ENCODE measurements at places on chromosomes 13 and 19. TPM values are rescaled to one million over a fixed set of nuclear protein-coding genes. Genes with fewer than 3 reads are reported as not detected.

The TTC9B gene
- not detected for total RNA-seq

The GJB2 gene
- total RNA-seq, result 0.06 TPM

The PGLYRP1 gene
- not detected for total RNA-seq

The ZNF90 gene
- total RNA-seq, result 0.92 TPM

The SIGLEC10 gene
- not detected for total RNA-seq

The NLRP11 gene
- total RNA-seq, result not detected

The POGLUT2 gene
- total RNA-seq, result 20.0 TPM

The MRPL4 gene
- 15.7 TPM for total RNA-seq

The CD70 gene
- total RNA-seq, result not detected

The C5AR1 gene
- under 0.01 TPM for total RNA-seq

The KLK2 gene
- total RNA-seq, result not detected

The KCNJ14 gene
- 0.26 TPM for total RNA-seq

The EFNA2 gene
- not detected for total RNA-seq

The JSRP1 gene
- not detected for total RNA-seq

The DYRK1B gene
- total RNA-seq, result 8.6 TPM

The SLC25A41 gene
- total RNA-seq, result not detected

The VSTM1 gene
- total RNA-seq, result not detected

The CTXN1 gene
- 2.0 TPM for total RNA-seq

The CPAMD8 gene
- total RNA-seq, result 0.26 TPM

The NRTN gene
- not detected for total RNA-seq

The WDR88 gene
- total RNA-seq, result not detected

The SCEL gene
- not detected for total RNA-seq

The IGFL4 gene
- 0.06 TPM for total RNA-seq

The RGCC gene
- total RNA-seq, result 1.7 TPM

The GNA15 gene
- total RNA-seq, result 0.19 TPM

The ARHGAP45 gene
- 1.5 TPM for total RNA-seq

The PEAK3 gene
- not detected for total RNA-seq

The CLC gene
- not detected for total RNA-seq

The TEAD2 gene
- 13.7 TPM for total RNA-seq

The CYP2F1 gene
- total RNA-seq, result not detected

The RASL11A gene
- total RNA-seq, result 108 TPM

The SIGLECL1 gene
- not detected for total RNA-seq

The ZNF799 gene
- total RNA-seq, result 2.5 TPM

The PSG11 gene
- not detected for total RNA-seq

The TRIM13 gene
- 18.3 TPM for total RNA-seq

The CYP2A6 gene
- total RNA-seq, result not detected

The PCDH17 gene
- total RNA-seq, result 0.40 TPM

The INSL3 gene
- total RNA-seq, result not detected

The WDR87 gene
- not detected for total RNA-seq

The FCGBP gene
- total RNA-seq, result 0.13 TPM

The CYP4F22 gene
- not detected for total RNA-seq

The NDUFA7 gene
- total RNA-seq, result 28.9 TPM

The PNMA8A gene
- total RNA-seq, result 4.8 TPM

The FOXO1 gene
- total RNA-seq, result 3.6 TPM

The EML2 gene
- total RNA-seq, result 46.1 TPM

The NKG7 gene
- not detected for total RNA-seq

The CAPN12 gene
- not detected for total RNA-seq

The NLRP5 gene
- total RNA-seq, result not detected

The HCST gene
- 1.2 TPM for total RNA-seq

The YJEFN3 gene
- total RNA-seq, result 0.44 TPM

Measured in aortic smooth muscle cell (primary cell).